Activated CD4-positive, alpha-beta T cell treated with anti-CD3 and anti-CD28 coated beads for 4 hours (primary cell): ENCODE measurements at places on chromosomes 4 and X.
A peak's percentile ranks its signal among the peaks of the same experiment; 100 is the strongest.

DNA sequence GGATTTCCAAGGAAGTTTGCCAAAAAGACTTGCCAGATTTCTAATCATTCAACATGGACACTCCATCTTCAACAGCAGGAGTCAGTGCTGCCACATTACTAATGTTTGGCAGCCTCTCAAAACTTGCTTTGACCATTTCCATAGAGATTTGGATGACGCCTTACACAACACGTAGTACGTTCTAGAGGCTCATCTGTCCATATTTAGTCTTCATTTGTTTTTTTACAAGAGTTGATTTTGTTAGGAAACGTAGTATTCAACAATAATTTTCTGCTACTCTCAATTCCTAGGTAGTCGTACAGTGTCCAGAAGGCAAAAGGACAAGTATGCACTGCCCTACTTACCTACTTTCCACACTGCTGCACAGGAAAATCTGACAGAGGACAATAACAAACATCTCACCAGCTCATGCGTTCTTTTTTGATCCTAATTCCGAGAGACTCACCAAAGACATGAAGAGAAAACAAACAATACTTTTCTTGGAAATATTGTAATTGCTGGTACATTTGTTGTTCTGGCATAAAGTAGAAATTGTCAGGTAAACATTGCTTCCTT lies 117.3 kb downstream of the SNCA start:
- DNase-seq, result no peak

- no peak for DNase-seq
Measured at GRCh38 chr4:54118850-54119589, 19.1 kb downstream of the GSX2 start.

- no peak for DNase-seq
Measured at GRCh38 chr4:142334931-142335330, 511.2 kb downstream of the INPP4B start.

GRCh38 chr4:113869743-113870375 lies 108.3 kb upstream of the CAMK2D start:
- peak; percentile 37 for DNase-seq

DNA sequence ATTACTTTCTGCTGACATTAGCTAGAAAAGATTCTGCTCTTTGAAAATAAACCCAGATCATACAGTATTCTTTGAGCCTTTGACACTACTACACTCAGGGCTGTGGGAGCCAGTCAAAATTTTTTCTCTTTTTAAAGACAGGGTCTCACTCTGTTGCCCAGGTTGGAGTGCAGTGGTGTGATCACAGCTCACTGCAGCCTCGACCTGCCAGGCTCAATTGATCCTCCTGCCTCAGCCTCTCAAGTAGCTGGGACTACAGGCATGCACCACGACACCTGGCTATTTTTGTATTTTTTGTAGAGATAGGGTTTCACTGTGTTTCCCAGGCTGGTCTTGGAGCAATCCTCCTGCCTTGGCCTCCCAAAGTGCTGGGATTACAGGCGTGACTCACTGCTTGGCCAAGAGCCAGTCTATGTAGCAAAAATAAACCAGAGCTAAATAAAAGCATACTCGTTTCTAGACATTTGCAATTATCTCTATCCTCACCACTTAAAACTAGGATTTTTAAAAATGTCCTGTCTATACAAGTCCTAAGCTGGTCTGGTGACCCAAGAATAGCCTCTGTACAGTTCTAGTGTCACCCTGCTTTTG lies 43.2 kb downstream of the AKAP4 start:
- DNase-seq, result no peak

- no peak for DNase-seq
Measured at GRCh38 chr4:145351162-145351561, 130.5 kb upstream of the SMAD1 start.

DNA sequence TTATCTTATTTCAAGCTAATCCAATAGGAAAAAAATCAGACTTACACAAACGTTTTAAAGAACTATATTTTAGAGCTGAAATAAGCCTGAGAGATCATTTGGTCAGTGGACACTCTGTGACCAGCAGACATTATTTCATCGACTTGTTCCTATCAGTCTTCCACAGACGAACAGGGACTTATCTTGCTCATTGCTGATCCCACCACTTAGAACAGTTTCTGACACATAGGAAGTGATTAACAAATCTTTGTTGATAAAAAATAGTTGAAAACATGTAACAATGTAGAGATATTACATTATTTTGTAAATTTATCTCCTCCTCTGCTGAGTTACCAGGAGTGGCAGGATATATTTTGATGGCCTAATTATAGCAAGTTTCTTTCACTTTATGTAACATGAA lies 65.8 kb downstream of the TAPT1 start:
- no peak for DNase-seq
